ENCODE measurements at places on chromosomes 4 and X.

DNA sequence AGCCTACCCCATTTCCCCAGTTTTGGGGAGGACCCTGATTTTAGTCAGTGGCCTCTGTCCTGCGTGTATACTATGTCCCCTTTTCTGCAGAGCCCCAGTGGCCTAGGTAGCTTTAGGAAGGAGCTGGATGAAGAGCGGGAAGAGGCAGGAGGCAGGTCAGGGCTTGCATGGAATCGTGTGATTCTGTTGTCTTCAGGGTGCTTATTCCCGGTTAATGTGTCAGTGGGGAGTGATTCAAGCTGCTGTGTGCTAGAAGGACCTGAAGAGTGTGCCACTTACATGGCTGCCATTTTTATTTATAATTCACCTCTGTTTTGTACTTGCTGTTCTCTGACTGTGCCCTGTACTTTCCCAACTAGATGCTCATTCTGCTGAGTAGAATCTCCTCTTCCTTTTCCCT is 127.3 kb upstream of the AMOT start:
- no peaks in the 10 kb centered on the region for H3K36me3 ChIP-seq
- no peaks in the 10 kb centered on the region for H3K27me3 ChIP-seq
- no peak overlapping the region for H3K4me3 ChIP-seq
- H3K4me1 ChIP-seq = no peaks in the 10 kb centered on the region
- DNase-seq = no peak
- H3K27ac ChIP-seq = no peak overlapping the region

DNA sequence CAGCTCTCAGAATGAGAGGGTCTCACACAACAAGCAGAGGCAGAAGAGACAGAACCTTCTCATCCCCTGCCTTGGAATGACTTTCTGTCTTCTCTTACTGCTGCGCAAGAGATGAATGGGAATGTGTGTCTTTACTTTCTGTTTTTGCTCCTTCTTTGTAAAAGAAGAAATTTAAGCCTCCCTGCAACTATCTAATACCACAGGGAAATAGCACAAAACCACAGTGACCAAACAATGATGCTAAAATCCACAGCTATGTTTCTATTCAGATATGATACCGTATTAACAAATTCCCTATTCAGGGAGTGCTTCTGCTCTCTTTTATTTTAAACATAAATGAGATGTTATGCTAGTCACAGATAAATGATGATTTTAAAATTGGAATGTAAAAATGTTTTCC is 173.8 kb upstream of the RAI2 start:
- no peaks in the 10 kb centered on the region for H3K27me3 ChIP-seq
- no peaks in the 10 kb centered on the region for H3K36me3 ChIP-seq
- H3K4me3 ChIP-seq = no peak overlapping the region
- DNase-seq = no peak
- peaks cover 4% of the 10 kb centered on the region for H3K4me1 ChIP-seq

DNA sequence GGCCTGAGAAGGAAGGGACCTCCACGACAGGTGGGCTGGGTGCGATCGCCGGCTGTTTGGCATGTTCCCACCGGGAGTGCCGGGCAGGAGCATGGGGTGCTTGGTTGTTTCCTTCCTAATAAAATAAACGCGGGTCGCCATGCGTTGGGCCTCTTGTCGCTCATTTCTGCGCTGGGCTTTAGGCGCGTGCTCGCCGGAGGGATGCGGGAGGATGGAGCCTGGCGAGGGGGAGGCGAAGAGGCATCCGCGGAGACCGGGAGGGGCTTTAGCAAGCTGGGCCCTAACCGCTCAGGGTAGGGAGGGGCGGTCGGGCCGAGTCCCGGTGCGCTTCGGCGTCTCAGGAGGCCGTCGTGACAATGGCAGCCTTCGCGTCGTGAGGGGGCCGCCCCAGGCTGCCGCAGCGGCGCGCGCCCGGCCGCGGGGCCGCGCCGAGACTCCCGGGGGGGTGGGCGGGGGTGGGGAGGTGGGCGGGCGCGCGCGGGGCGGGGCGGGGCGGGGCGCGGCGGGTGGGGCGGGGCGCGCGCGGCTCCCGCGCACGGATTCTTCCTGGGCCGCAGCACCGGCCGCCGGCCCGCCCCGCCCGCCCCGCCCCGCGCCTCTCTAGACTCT is 476 bp upstream of the GDI1 start:
- H3K4me3 ChIP-seq = peak overlapping the region; percentile 75
- H3K4me1 ChIP-seq = peaks cover 19% of the 10 kb centered on the region
- peak overlapping the region; percentile 87 for H3K27ac ChIP-seq
- peak; percentile 71 for DNase-seq
- no peaks in the 10 kb centered on the region for H3K27me3 ChIP-seq

- no peaks in the 10 kb centered on the region for H3K27me3 ChIP-seq
- no peaks in the 10 kb centered on the region for H3K4me1 ChIP-seq
- H3K36me3 ChIP-seq = no peaks in the 10 kb centered on the region
Observed at GRCh38 chrX:32116047-32116446, 1044.2 kb upstream of the FTHL17 start.

DNA sequence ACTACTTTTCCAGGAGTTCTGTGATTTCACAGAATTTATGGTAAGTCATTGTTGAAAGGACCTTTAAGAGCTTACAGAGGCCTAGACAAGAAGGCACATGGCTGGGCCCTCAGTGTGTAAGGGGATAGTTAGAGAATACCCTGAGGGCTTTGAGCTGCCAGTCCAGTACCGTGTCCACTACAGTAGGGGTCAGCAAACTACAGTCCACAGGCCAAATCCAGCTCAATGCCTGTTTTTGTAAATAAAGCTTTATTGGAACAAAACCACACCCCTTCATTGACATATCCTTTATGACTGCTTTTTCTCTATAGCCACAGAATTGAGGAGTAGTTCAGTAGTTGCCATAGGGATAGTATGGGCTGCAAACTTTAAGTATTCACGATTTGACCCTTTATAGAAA is 176.2 kb downstream of the MID1 start:
- H3K36me3 ChIP-seq = no peaks in the 10 kb centered on the region
- DNase-seq = no peak
- H3K27me3 ChIP-seq = no peaks in the 10 kb centered on the region
- no peaks in the 10 kb centered on the region for H3K4me1 ChIP-seq
- no peak overlapping the region for H3K4me3 ChIP-seq
- no peak overlapping the region for H3K27ac ChIP-seq

DNA sequence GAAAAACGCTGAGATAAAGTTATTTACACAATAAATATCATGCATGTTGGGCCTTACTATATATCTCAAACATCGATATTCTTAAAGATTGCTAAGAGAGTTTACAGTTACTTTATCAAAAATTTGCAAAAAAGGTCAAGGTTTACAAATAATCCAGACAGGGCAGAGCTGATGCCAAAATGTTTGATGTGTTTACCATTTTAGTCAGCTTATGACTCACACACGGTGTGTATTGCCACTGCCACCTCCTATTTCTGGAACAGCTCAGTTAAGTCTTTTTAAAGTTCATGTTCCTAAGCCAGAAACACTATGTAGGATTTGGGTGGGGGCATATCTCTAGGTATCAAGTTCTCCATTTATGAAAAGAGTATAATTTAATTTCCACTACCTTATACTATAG is 580.6 kb downstream of the INPP4B start:
- peak overlapping the region; percentile 16 for H3K4me3 ChIP-seq
- peaks cover 74% of the 10 kb centered on the region for H3K36me3 ChIP-seq
- DNase-seq = peak; percentile 35

DNA sequence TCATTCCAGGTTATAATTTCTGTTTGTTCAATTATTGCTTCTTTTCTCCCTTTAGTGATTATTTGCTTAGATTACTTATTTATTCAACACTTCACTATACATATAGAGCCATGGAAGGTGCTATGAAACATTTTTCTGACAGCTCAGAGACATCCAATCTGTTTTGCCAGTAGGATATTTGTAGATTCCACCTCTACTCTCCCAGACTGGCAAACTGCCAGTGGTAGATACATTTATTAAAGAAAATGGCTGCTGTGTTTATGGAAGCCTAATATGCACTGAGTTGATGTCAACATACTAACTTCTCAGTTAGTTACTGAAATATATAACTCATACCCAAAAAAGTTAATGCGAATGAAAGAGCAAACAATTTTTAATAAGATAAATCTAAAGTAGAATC is 348.6 kb downstream of the TRAM1L1 start:
- H3K36me3 ChIP-seq = no peaks in the 10 kb centered on the region
- no peaks in the 10 kb centered on the region for H3K27me3 ChIP-seq
- no peaks in the 10 kb centered on the region for H3K4me1 ChIP-seq
- H3K4me3 ChIP-seq = no peak overlapping the region
- H3K27ac ChIP-seq = no peak overlapping the region
- no peak for DNase-seq

Data from activated CD4-positive, alpha-beta T cell treated with anti-CD3 and anti-CD28 coated beads for 36 hours (primary cell).